ENCODE measurements at places on chromosomes 4 and X.

DNA sequence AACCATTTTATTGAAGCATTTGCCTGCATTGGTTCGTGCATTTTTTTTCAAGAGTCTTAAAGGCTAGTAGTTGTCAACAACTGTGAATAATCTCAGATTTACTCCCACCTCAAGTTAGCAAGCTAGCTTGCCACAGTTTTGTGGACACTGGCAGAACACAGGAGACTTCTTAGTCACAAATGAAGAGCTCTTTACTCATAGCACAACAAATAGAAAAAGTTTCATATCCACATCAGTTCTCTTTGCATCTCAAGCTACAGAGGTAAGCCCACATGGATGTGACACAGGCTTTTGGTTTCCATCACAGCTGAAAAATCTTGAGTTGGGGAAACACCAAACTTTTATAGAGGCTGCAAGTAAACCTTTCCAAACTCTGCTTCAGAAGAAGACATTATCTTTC lies 2315.7 kb upstream of the TENM3 start:
- no peak for DNase-seq

GRCh38 chr4:99885063-99885664 lies 9.1 kb downstream of the LAMTOR3 start:
- DNase-seq, result no peak

GRCh38 chr4:130985371-130985770 lies 1889.4 kb downstream of the C4orf33 start:
- DNase-seq, result no peak

GRCh38 chr4:16443504-16444088 lies 217.3 kb upstream of the TAPT1 start:
- no peak for DNase-seq

- no peak for DNase-seq
Observed at GRCh38 chrX:17007134-17007768, 60.8 kb downstream of the REPS2 start.

DNA sequence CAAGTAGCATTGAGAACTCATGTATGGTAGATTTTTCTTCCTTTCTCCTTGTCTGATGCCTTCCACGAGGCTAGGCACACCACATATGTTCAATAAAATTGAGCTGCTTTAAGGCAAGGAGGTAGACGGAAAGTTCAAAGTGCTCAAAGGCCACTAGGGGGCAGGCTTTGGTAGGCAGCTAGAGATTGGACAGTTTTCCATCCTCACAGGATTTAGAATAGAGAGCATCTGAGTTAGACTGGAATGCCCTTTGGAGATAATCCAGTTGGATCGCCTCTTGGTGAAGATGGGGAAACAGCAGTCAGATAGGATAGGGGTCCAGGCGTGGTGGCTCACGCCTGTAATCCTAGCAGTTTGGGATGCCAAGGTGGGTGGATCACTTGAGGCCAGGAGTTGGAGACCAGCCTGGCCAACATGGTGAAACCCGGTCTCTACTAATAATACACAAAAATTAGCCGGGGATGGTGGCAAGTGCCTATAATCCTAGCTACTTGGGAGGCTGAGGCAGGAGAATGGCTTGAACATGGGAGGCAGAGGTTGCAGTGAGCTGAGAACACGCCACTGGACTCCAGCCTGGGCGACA lies 30.4 kb downstream of the ELF4 start:
- DNase-seq, result no peak

DNA sequence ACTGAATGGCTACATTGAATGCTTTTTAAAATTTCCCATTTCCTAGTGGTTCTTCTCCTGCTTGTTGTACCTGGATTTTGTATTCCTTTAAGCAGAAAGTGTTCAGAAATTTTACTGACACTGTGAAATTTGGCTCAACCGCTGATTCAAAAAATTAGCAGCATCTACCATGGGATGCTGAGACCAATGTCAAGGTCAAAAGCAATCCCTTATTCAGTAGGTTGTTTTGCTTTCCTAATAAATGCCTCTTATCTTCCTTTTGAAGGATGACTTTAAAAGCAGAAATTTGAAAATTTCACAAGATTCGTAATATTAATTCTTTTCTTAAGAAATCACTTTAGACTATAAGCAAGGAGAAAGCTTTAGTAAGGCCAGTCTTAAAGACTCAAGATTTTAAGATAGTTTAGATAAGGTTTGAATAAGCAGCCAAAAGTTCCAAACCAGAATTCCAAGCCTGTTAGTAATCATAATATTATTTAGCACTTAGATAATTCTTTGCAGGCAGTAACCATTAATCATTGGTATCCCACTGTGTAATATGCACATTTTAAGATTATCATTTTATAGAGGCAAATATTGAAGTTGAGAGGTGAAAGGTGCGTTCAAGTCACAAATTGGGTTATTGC lies 508.8 kb downstream of the ANKRD50 start:
- no peak for DNase-seq

GRCh38 chr4:89298155-89298554 lies 9.4 kb downstream of the GPRIN3 start:
- no peak for DNase-seq

DNA sequence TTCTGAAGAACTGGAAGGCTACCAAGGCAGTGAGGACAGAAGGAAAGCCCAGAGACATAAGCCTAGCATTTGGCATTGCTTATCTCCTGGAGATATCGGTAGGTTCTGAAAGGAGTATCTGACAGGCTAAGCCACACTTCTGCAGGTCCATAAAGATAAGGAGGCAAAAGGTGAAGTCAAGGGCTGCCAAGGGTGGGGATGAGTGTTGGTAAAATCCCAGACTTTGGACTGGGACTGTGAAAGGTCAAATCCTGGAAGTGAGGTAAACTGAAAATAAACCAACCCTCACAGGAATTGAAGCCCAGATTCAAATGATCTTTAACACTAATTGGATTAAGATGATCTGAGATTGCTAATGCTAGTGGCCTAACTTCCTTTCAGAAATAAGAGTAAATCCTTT lies 27.4 kb downstream of the GK start:
- DNase-seq, result no peak

DNA sequence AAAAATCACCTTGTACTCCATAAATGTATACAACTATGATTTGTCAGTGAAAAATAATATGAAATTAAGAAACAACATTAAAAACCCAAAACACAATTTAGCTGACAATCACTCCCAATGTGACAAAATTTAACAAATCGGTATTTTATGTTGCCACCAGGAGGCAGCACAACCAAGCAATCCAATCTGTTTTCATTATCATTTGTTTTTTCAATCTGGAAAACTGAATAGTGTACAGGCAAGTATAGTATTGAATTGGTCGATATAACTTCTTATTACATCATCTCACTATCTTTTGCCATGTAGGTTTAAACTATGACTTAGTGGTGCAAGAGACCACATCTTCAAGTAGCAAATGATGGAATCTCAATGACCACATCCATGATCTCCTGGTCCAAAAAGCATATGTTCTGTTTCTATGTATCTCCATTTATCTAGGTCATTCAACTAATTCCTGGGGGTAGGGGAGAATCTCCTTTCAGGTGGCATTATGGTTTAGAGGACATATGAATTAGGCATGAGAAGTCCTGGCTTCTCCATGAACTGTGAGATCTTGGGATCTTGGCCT lies 112.9 kb upstream of the AGA start:
- DNase-seq, result no peak

GRCh38 chrX:108029928-108030711 lies 14.7 kb upstream of the VSIG1 start:
- no peak for DNase-seq

- DNase-seq, result no peak
Observed at GRCh38 chr4:113170805-113171468, 121.5 kb downstream of the ANK2 start.

DNA sequence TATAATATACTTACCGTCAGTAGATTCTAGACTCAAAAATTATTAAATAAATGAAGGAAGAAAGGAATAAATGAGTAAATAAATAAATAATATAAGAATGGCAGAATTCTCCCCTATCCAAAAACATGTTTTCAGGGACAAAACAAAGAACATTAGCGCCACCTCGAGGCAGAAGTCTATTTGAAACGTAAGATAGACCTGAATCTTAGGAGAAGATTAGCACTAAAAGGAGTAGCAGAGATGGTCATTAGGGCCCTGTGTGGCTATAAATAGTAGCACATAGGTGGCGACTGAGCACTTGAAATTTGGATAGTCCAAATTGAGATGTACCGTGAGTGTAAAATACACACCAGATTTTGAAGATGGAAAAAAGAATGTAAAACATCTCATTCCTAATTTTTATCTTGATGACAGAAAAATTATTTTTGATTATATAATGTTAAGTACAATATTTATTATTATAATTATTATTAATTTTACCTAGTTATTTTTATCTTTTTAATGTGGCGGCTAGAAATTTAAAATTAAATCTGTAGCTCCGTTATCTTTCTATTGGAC lies 24.3 kb upstream of the SRD5A3 start:
- DNase-seq, result peak; percentile 22

DNA sequence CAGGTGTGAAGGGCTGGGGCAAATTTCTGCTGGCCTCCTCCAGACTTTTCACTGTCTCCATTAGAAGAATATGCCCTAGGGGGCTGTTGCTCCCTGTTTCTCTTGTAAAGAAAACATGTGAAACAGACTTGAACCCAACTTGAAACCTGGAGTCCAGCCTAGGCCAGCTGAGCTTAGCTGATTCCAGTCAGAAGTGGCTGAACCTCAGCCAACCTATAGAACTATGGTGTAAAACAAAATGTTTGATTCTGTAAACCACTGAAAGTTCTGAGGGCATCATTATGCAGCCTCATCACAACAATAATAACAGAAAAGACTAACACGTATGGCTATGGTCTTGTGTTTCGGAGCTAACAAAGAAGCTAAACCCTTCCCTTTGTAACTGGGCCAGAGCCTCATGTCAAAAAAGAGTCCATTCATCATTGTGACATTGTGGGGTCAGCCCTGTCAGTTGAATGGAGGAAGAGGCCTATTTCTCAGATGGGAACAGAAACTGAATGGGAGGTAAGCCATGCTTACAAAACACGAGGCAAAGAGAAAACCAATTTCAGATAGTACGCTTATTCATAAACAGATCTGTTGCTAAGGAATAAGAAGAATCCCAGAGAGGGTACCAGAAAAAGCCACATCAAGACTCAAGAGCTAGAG lies 34.1 kb downstream of the SETD7 start:
- DNase-seq, result no peak

DNA sequence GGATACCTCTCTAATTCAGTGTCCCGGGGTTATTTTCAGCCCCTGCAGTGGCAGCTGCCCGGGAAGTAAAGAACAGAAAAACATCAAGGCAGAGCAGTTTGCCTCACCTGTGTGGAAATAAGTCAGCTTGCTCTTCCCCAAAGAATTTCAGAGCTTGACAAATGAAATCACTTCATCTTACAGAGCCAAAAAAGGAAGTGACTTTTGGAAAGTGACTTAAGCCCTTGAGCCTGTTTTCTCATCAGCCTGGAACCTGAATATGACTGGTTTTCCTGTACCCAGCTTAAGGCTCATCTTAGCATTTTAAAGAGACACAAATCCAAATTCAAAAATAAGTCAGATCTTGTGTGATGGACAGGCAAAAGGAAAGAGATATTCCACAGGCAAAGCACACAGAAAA lies 211.6 kb downstream of the RCHY1 start:
- no peak for DNase-seq

DNA sequence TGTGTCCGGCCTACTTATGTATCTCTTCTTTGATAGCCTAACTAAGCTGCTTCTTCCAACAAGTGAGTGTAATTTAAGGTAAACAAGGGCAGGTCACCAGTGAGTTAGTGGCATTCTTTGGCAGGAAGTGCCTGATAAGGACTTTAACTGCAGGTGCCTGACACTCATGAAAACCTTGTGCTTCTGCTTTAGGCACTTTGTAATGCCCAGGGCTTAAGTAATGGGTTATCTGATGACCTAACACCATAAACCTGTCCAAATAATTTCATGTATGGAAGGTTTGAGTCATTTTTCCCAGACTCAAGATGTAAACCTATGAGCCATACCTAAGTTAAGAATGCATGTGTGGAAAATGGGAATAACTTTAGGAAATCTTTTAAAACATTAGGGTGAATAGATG lies 43.0 kb downstream of the BCOR start:
- DNase-seq, result no peak

- no peak for DNase-seq
Observed at GRCh38 chr4:133969202-133969848, 232.3 kb downstream of the PABPC4L start.

GRCh38 chr4:57287687-57288604 lies 177.8 kb upstream of the IGFBP7 start:
- DNase-seq, result no peak

DNA sequence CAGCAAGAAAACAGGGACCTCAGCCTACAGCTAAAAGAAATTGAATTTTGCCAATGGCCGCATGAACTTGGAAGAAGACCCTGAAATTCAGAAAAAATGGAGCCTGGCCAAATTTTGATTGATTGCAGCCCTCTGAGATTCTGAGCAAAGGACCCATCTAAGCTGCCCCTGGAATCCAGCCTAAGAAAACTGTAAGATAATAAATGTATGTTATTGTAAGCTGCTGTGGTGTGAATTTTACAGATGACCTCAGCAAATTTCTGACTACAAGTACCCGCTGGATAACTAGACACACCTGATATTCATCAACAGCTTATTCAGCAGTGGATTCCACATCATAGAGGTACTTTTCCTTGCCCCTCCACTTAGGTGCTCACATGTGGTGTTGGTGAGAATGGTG lies 119.5 kb upstream of the EPHA5 start:
- DNase-seq, result no peak

DNA sequence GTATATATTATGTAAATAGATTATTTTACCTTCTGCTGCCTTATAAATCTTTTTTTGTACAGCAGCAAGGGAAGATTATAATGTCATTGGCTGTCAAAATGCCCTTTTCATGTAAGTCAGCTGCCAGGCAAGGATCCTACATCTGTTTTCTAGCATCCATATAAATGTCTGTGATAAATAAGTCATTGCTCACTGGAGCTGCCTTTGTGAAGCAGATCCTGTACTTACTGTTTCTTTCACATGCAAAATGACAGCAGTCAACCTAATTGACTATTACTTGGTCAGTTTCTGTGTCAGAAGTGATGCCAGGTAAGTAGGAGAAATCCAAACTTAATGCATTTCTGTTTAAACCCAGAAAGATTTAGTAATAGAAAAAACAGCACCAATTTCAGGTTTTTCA lies 620.7 kb downstream of the RPA4 start:
- no peak for DNase-seq

GRCh38 chr4:60455380-60455779 lies 744.7 kb upstream of the ADGRL3 start:
- DNase-seq, result no peak
